ENCODE measurements at places on chromosomes 4 and X.
A peak's percentile ranks its signal among the peaks of the same experiment; 100 is the strongest.

DNA sequence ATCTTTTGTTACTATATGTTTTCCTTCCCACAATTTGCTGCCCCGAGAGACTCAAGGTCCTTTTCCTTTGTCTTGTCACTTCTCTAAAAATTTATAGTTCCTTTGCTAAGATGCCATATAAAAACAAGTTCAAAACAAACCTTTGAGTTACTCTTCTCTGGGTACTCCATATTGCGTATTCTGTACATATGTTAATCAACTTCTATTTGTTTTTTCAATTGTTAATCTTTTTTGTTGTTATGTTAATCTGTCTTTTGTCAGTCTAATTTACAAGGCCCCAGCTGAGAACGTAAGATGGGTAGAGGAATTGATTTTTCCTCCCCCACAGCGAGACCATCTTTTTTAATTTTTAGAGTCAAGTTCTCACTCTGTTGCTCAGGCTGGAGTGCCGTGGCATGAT, 7.2 kb upstream of the PPEF2 start:
- no peak for DNase-seq

DNA sequence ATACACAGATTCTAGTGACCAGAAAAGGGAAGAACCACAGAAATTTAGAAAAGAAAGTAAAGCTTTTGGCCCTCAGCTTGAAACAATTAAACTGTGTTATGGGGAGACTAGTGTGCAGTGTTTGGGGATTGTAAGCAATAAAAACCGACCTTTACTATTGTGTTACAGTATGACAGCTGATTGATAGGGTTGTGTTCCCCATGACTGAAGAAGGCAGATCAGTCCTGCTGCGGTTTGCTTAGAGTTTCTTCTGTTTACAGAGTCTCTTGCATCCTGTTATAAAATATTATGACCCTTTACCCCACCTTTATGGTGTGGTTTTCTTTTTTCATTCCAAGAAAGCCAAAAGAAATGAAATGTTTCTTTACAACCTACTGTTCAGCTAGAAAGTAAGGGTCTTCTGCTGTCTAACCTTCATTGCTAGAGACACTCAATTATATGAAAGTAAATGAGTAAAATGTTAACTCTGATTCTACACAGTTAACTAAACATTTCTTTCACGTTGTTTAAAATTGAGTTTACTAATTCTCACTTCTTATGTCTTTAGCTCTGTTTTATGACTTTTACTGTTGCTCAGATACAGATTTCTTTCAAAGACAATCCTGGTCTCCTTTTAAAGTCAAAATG, 18.1 kb downstream of the CHIC1 start:
- no peak for DNase-seq

GRCh38 chr4:170666909-170667308, 577.2 kb upstream of the AADAT start:
- no peak for DNase-seq

DNA sequence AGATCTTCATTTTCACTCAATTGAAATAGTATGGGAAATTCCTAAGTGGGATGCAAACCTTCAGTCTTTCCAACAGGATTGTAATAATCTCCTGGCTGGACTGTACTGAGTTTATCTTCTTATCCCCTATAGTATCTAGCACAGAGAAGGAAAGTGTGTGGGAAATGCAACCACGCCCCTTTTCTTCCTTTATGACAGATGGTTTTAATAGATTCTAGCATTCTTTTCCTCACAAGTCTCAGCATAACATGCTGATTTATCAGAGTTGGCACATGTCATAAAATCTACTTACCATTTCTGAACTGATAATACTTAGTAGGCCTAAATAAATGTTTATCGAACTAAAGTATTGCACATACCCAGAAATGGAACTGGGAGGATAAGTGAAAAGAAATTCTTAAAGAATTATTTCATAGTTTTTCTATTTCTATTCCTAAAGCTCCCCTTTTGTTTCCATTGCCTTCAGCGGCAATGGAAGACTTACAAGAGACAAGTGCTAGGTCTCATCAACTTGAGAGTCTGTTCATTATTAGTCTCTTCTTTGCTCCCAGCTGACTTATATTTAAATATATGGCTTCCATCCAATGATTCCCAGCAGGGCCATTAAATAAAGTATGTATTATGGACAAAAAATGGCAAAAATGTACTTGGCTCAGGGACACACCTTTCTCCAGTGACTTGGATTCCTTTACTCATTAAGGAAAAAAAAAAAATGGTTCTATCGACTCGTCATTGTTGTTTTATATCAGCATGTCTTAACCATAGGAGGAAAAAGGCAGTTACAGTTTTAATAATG, 484.5 kb downstream of the IL1RAPL1 start:
- no peak for DNase-seq

DNA sequence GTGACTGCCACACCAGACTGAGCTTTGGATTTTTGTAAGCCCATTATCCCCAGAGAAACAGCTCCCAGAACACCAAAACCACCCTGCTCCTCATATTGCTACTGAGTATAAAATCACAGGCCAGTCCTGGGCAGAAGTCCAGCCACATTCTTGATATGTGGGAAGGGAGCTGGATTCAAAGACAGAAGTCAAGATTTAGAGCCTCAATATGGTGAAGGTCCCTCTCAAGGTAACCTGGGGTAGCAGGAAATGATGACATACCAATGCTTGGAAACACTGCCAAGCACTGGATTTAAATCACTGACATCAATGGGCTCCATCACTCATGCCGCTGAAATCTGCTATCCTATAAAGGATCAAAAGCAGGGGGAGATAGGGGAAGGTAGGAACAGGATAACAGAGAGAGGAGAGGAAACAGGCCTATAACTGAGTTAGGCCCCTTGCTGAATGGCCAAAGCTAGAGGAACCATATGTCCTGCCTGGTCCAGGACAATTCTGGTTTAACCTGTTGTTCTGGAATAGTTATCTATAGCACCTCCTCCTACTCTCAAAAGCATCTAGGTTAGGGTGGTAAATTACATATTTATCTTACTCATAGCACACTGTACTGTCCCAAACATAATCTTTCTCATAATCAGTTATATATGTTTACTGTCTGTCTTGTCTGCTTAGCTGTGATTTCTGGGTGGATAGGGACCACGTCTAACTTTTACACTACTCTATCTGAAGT, 83.7 kb upstream of the NHS start:
- DNase-seq: no peak

- DNase-seq: peak; percentile 57
Observed at GRCh38 chr4:1242506-1243450, 6.2 kb downstream of the CTBP1 start.

- no peak for DNase-seq
Observed at GRCh38 chr4:162499478-162499877, 335.7 kb upstream of the FSTL5 start.

GRCh38 chr4:88014386-88014905, 7.0 kb downstream of the PKD2 start:
- no peak for DNase-seq

DNA sequence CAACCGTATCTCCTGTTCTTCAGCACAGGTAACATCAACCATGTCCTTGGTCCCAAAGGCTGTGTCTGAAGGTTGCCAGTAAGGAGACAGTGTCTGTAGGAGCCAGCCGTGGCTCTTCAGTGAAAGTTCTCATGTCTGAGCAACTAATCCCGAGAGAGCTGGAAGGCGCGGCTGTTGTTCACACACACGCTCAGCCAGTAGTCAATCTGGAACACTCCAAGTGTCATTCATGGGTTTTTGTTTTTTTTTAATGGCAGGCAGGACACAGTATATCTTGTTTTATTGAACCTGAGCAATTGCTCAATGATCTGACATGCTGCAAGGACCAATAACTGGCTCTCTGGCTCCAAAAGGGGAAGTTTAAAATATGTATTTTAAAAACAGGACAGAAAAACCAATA, 48.4 kb upstream of the MAP3K15 start:
- DNase-seq: no peak

DNA sequence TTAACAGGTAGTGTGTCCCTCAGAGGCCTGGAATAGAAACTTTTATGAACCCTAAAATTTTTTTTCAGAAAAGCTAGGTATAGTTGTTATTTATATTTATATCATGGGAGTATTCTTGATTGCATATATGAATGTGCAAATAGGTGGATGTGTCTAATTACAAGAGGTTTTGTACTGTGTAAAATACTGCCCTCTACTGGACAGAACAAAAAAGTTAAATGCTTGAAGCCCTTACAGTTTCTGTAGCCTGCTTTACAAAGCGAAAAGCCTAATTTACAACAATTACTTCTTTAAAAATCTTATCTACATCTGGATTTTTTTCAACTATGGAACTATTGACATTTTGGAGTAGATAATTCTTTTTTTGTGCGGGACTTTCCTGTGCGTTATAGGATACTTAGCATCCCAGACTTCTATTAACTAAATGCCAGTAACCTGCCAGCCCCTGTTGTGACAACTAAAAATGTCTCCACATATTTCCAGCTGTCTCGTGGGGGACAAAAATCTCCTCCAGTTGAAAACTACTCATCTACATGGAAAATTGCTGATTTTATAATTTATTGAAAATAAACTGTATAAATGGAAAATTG, 35.1 kb downstream of the ENPEP start:
- DNase-seq: no peak

GRCh38 chr4:42570221-42570620, 86.7 kb downstream of the ATP8A1 start:
- no peak for DNase-seq

DNA sequence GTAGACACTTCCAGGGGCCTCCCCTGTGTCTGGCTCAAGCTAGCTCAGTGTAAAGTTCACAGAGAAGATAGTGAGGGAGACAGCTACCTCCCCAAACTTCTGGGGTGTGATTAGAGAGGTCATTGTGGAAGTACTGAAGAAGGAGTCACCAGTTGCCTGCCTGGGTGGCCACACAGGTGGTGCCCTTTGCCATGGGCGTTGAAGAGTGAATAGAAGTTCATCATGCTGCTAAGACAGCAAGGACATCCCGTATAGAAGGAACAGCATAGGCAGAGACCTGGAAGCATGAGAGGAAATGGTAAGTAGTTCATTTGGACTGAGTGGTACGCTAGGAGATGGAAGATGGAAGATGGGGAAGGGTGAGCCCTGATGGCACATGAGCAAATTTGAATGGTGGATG, 110.1 kb downstream of the PJA1 start:
- no peak for DNase-seq

GRCh38 chr4:26858035-26858918, 2.4 kb upstream of the STIM2 start:
- no peak for DNase-seq

DNA sequence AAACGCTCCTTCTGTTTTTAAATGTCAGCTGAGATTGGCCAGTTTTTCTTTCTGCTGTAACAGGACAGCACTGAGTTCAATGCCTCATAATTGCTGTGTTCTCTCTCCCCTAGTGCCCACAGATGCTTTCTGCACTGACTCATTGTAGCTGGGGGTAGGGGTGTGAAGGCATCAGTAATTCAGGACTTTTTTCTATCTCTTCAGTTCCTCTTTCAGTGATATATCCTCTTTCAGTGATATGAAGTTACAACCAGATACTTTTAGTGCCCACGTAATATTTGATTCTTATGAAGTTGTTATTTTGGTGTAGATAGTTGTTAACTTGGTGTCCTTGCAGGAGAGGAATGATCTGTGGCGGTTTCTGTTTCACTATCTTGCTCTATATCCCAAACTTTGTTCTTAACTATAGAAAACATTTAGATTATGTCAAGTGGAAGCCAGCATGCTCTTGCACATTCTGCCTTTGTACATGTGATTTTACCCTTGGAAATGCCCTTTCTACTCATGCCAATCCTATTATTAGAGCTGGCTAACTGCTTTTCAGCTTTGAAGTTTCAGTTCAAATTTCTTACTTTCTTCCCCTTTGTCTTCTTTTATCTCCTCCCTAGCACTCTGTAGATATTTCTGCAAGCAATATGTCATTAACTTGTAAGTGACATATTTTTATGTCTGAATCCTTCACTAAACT, 1258.4 kb downstream of the FAM133A start:
- no peak for DNase-seq

GRCh38 chr4:139798456-139798855, 132.8 kb downstream of the MGST2 start:
- DNase-seq: no peak

DNA sequence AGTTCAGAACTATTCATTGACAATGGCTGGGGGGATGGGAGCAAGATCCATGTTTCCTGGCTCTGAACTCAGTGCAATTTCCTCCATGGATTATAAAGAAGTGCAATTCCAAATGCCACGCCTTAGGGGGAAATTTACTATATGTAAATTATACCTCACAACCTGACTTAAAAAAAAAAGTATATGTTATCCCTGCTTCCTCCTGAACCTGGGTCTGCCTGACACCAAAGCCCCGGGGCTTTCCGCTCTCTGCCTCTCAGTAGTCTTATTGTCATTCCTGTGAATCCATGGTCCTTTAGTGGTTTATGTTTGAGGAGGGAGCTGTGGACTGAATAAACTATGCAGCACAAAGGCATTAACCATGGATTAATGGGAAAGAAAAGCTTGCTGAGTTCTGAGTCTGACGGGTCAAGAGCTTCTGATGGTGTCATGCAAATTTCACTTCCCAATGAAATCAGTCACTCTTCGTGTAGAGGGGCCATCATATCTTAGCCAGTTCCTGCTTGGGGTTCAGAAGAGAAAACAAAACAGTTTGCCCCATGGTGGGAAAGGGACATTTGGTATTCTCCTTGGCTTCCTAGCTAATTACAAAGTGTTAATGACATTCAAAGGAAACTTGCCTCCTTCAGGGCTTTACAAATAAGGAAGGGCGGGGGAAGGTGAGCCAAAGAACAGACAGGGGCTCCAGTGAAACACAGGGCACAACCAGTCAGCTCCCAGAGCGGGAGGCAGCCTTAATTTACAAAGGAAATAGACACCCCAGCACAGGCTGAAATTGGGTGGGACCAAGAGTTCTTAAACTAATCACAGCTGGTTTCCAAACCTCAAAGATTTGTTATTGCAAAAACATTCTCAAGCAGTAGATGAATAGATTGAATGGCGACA, 14.3 kb downstream of the FAM9C start:
- no peak for DNase-seq

- peak; percentile 64 for DNase-seq
Observed at GRCh38 chr4:140861359-140862176, 105.4 kb upstream of the TBC1D9 start.

DNA sequence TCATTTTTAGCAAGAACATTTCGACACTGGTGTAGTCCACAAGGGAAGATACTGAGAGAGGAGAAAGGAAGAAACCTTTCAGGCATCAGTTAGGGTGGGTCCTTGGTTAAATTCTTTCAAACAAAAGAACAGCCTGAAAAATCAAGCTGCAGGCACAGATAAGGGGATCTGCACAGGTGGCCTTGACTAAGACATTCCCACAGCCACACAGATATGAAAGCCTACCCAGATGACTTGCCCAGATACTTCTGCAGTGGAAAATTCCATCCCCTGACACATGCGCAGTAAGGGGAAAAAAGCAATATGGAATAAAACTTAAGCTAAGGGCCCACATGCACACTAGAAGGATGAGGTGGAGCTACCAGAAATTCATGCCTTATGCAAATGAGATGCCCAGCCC, 8.9 kb upstream of the TMEM165 start:
- DNase-seq: no peak

DNA sequence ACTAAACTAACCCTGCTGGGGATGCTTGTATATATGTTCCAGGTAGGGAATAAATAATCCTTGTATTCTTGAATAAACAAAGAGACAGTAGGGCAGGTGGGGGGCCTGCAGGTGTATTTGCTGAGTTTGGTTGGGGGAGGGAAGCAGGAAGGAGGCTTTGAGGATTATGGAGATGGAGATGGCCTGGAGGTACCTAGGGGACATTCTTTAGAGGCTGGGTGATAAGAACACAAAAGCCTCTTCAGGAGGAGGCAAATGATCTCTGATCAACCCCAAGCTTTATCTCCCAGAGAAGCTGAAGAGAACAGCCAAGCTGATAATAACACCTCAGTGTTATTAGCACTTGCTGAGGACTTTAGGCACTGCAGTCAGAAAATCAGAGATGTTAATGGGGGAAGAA, 187.7 kb downstream of the MGST2 start:
- DNase-seq: no peak

GRCh38 chr4:116073051-116073450, 959.6 kb upstream of the NDST4 start:
- DNase-seq: no peak
